ENCODE measurements at places on chromosomes 4 and X.

DNA sequence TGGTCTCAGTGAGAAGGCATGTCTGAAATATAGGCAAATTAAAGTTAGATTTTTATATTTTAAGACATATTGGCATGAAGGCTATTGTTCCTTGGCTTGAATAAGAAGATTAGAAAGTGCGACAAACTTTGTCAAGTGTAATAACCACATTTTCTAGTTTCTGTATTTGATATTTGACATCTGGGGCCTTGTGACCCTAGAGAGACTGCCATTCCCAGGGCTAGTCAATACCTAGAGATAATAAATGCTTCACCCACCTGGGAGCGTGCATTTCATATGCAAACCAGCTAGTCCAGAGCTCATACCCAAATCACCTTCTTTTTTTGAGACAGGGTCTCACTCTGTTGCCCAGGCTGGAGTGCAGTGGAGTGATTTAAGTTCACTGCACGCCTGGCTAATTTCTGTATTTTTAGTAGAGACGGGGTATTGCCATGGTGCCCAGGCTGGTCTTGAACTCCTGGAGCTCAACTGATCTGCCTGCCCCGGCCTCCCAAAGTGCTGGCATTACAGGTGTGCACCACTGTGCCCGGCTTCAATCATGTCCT, 62.6 kb downstream of the COQ2 start:
- H3K27me3 ChIP-seq: peaks cover 20% of the 10 kb centered on the region
- H3K4me1 ChIP-seq: peaks cover 47% of the 10 kb centered on the region
- H3K4me3 ChIP-seq: no peak overlapping the region
- DNase-seq: no peak

- no peak overlapping the region for H3K4me3 ChIP-seq
- DNase-seq: no peak
- peaks cover 22% of the 10 kb centered on the region for H3K36me3 ChIP-seq
- H3K27me3 ChIP-seq: no peaks in the 10 kb centered on the region
Observed at GRCh38 chr4:870951-871350, 45.0 kb upstream of the CPLX1 start.

GRCh38 chrX:9466736-9467135, 1.9 kb downstream of the TBL1X start:
- peaks cover 5% of the 10 kb centered on the region for H3K36me3 ChIP-seq
- DNase-seq: no peak
- H3K4me1 ChIP-seq: peaks cover 32% of the 10 kb centered on the region

DNA sequence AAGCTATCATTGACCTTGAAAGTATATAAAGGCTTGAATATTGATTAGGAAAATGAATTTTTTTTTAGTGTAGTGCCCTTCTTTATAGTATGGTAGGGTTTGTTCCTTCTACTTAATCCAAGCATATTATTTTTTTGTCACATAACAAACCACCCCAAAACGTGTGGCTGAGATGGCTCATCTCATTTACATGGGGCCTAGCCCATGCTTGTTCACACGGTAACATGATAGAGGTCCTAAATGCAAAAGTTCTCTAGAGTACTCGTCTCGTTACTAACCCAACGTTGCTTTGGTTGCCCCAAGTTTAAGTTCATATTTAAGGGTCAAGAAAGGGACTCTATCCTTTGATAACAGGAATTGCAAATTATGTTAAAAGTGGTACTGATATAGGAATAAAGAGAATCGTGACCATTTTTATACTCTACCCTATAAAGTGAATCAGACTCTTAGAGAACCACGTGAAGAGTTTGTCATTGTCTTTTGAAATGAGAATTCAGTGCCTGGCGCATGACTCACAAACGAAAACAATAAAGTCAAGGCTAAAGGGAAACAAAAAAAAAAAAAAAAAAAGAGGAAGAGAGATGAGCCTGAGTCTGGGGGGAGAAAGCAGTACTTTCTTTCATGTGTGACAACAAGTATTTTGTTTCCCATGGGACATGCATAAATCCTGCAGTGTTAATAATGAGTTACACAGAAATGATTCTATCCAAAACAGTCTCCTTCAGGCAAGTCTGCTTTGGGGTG, 402.8 kb upstream of the NWD2 start:
- H3K4me3 ChIP-seq: no peak overlapping the region
- no peak for DNase-seq
- no peak overlapping the region for H3K27ac ChIP-seq
- no peaks in the 10 kb centered on the region for H3K27me3 ChIP-seq
- no peaks in the 10 kb centered on the region for H3K4me1 ChIP-seq

DNA sequence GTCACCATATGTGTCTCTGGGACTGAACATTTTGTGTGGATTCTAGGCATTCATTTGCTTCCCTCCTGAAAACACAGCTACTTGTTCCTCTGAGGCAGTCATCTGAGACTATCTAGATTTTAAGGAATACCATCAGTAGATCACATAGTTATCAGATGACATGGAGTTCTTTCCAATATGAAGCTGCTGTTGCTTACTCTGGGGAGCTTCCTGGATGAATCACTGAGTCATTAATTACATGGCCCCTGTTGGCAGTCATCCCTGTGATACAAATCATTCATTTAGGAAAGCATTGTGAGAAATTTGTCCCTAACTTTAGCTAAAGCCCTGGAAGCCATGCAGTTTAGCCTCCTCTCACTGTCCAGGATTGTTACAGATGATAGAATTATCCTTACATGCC, 98.2 kb upstream of the ARSJ start:
- no peak overlapping the region for H3K27ac ChIP-seq
- no peaks in the 10 kb centered on the region for H3K27me3 ChIP-seq
- H3K4me1 ChIP-seq: no peaks in the 10 kb centered on the region
- no peak overlapping the region for H3K4me3 ChIP-seq

GRCh38 chr4:992297-993110, 700 bp downstream of the SLC26A1 start:
- no peak overlapping the region for H3K4me3 ChIP-seq
- peaks cover 2% of the 10 kb centered on the region for H3K27me3 ChIP-seq
- no peak for DNase-seq
- H3K36me3 ChIP-seq: no peaks in the 10 kb centered on the region
- no peak overlapping the region for H3K27ac ChIP-seq

DNA sequence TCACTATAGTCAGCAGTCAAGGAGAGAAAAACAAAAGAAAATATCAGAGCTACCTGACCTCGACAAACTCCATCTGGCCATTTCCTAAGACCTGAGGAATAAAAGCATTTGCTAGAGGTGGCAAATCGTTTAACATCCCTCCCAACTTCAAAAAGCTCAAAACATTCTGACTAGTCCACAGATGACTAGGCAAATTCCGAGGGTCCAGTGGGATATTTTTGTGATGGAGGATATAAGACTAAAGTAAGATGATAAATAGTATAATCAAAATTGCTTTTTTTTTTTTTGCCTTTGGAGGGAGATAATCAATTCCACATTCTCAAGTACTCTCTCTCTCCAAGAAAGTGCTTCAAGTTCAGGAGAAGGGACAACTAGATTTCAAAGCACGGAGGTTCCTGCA, 119.1 kb upstream of the ETNPPL start:
- H3K4me1 ChIP-seq: no peaks in the 10 kb centered on the region
- H3K27me3 ChIP-seq: peaks cover 3% of the 10 kb centered on the region
- DNase-seq: no peak
- no peak overlapping the region for H3K27ac ChIP-seq

GRCh38 chr4:6221301-6221850, 21.0 kb upstream of the JAKMIP1 start:
- H3K27ac ChIP-seq: no peak overlapping the region
- no peak overlapping the region for H3K4me3 ChIP-seq
- H3K27me3 ChIP-seq: peaks cover 52% of the 10 kb centered on the region
- DNase-seq: no peak
- no peaks in the 10 kb centered on the region for H3K4me1 ChIP-seq
- peaks cover 4% of the 10 kb centered on the region for H3K36me3 ChIP-seq

DNA sequence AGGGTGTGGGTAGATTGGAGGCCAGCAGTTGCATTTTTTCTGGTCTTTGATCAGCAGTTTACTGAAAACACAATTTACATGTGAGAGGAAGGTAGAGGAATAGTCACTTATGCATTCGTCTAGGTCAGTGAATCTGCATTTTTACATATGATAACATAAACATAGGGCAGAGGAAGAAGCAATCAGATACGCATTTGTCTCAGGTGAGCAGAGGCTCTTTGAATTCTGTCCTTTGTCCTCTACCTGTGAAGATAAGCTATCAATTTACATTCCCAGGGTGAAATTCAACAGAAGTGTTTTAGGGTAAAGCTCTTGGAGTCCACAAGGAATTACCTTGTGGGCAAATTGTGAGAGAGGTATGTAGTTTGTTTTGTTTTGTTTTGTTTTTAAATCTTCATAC, 306.5 kb downstream of the MAGEB5 start:
- no peak for DNase-seq
- H3K36me3 ChIP-seq: no peaks in the 10 kb centered on the region
- H3K27ac ChIP-seq: no peak overlapping the region
- no peaks in the 10 kb centered on the region for H3K27me3 ChIP-seq
- no peak overlapping the region for H3K4me3 ChIP-seq
- no peaks in the 10 kb centered on the region for H3K4me1 ChIP-seq

GRCh38 chr4:95129821-95130311, 372.1 kb downstream of the BMPR1B start:
- H3K4me1 ChIP-seq: peaks cover 5% of the 10 kb centered on the region
- DNase-seq: no peak
- peaks cover 1% of the 10 kb centered on the region for H3K27me3 ChIP-seq
- no peaks in the 10 kb centered on the region for H3K36me3 ChIP-seq
- no peak overlapping the region for H3K4me3 ChIP-seq

DNA sequence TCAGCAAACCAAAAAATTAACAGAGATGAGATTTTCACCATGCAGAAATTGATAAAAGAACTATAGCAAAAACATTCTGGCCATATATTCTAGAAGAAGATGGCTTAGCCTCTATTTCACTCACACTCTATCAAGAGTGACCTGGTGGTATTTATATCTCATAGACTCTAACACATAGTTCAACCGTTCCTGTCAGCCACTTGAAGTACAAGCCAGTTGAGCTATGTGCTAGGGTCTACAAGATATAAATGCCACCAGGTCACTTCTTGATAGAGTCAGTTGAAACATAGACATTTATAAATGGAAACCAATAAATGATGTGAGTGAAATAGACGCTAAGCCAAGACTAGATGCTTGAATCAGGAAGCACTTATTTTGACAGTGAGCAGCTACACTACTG, 836.7 kb upstream of the EPHA5 start:
- no peak overlapping the region for H3K27ac ChIP-seq
- H3K4me1 ChIP-seq: no peaks in the 10 kb centered on the region
- DNase-seq: no peak
- H3K4me3 ChIP-seq: no peak overlapping the region
- no peaks in the 10 kb centered on the region for H3K27me3 ChIP-seq

DNA sequence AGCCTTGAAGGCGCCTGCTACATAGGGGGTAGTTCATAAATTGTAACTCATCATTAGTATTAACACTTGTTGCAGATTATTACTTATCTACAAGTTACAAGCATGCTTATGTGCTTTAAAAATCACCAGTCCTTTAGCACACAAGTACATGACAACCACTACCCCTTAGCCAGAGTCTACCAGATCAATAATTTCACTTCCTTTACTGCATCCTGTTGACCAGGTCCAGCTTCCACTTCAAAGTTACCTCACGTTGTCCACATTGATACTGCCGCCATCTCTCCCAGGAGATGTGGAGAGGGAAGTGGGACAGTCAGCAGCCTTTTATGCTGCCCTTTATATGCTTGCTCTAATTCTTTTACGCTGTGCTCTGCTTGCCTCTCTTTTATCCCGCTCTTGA, 231.3 kb upstream of the CXXC4 start:
- H3K4me3 ChIP-seq: no peak overlapping the region
- no peaks in the 10 kb centered on the region for H3K27me3 ChIP-seq
- H3K4me1 ChIP-seq: peaks cover 2% of the 10 kb centered on the region
- H3K36me3 ChIP-seq: no peaks in the 10 kb centered on the region
- DNase-seq: no peak

DNA sequence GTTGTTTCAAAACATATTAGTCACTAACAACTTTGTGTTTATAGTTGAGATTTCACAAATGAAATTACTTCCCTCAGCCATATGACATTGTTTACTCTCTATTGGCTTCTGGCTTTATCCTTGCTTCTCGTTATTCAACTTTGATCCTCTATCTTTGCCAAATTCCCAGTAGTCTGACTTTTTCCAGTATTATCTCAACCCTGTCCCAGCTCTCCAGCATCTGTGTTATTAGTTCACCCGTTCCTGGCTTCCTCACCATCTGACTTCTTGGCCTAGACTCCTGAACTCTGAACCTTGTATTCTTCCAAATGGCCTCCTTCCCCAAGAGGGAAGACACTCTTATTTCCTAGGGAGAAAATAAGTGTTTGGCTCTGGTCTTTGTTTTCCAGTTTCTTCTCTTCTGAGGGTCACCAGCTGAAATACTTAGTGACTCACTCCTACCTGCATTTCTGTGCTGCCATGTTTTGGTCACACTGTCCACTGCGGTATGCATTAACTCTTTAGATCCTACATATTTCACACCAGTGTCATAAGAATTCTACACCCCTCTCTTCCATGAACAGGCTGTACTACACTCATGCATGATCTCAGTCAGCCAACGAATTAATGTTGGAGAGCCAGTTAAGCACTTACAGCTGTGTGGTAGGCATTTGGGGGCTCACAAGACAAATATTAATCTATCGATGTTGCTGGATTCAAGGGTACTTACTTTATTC, 17.0 kb upstream of the ARHGAP24 start:
- H3K4me3 ChIP-seq: no peak overlapping the region
- no peaks in the 10 kb centered on the region for H3K27me3 ChIP-seq
- DNase-seq: no peak
- H3K4me1 ChIP-seq: no peaks in the 10 kb centered on the region
- H3K27ac ChIP-seq: no peak overlapping the region

DNA sequence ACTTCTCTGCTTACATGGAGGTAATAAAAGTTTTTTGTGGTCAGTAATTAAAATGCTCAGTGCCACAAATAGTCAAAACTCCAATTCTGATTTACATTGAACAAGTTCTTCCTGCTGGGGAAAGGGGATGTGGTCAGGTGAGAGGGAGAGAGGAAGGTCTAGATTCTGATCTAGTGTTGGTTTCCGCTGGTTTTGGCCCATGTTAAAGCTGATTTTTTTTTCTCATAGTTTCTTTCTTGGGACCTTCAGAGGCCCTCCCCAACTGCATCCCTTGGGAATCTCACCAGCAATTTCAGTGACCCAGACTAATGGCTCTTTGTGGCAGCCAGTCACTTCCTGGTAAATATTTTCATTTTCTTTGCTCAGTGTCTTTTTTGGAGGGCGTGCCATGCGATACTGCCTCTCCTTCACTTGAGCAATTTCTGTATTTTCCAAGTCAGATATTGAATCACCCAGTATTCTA, 332.7 kb downstream of the RAPGEF2 start:
- H3K27me3 ChIP-seq: peaks cover 7% of the 10 kb centered on the region
- no peak overlapping the region for H3K27ac ChIP-seq
- H3K4me1 ChIP-seq: peaks cover 4% of the 10 kb centered on the region
- DNase-seq: no peak
- no peaks in the 10 kb centered on the region for H3K36me3 ChIP-seq

DNA sequence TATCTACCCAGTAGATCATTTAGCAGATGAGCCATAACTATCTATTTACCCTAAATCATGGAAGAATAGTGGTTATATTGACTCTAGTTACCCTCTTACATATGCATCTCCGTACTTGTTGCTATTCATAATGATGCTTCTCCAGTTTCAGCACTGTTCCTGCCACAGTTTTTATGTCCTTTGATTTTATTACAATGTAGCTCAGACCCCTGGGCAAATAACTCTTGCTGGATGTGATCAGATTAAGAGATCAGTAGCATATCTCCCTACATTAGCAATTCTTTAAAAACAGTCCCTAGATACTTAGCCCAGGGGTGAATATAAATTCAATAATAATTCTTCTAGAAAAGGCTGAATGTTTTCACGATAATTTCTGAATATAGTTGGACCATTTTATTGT, 696.5 kb downstream of the ADGRL3 start:
- no peak overlapping the region for H3K4me3 ChIP-seq
- H3K36me3 ChIP-seq: no peaks in the 10 kb centered on the region
- DNase-seq: no peak
- no peak overlapping the region for H3K27ac ChIP-seq
- H3K4me1 ChIP-seq: no peaks in the 10 kb centered on the region
